ENCODE measurements at places on chromosomes 2 and 18.

GRCh38 chr2:86358957-86359356, 21.5 kb upstream of the REEP1 start:
- DNase-seq, result no peak

DNA sequence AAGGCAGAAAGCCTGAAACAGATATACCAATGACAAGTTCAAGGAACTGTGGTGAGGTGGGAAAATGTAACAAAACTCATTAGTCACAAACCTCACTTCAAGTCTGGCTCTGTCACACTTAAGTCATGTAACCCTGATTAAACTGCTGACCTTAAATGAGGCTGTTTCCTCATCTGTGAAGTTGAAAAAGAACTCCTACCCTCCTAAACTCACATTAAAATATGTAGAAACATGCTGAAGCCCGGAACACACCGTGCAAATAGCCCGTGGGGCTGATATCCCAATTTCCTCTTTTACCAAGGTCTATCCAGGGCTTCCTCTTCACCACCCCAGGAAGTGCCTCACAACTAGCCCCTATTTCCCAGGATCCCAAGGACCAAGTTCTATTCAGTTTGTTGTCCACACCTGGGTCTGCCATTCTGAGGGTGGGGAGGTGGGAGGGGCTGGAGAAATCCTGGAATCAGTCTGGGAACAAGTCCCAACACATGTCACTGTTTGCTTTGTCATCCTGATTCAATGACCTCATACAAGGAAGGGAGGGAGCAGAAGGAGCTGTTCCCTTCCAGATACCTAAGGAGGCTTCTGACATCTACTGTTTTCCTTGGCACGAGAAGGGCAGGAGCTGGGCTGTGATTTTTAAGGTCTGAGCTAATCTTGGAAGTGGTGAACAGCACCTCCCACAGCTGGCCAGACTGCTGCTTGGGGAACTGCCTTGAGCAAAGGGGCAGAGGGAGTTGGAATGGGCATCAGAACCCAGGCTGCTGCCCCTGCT, 42.3 kb downstream of the SLC4A1AP start:
- DNase-seq, result no peak

GRCh38 chr2:120014226-120014980, 1.5 kb downstream of the EPB41L5 start:
- DNase-seq, result no peak

- peak; percentile 61 for DNase-seq
Observed at GRCh38 chr18:77129150-77129551, 3.4 kb downstream of the MBP start.

GRCh38 chr18:46222710-46223360, 118.7 kb downstream of the HAUS1 start:
- no peak for DNase-seq

GRCh38 chr2:99607454-99607853, 117.6 kb upstream of the REV1 start:
- no peak for DNase-seq

DNA sequence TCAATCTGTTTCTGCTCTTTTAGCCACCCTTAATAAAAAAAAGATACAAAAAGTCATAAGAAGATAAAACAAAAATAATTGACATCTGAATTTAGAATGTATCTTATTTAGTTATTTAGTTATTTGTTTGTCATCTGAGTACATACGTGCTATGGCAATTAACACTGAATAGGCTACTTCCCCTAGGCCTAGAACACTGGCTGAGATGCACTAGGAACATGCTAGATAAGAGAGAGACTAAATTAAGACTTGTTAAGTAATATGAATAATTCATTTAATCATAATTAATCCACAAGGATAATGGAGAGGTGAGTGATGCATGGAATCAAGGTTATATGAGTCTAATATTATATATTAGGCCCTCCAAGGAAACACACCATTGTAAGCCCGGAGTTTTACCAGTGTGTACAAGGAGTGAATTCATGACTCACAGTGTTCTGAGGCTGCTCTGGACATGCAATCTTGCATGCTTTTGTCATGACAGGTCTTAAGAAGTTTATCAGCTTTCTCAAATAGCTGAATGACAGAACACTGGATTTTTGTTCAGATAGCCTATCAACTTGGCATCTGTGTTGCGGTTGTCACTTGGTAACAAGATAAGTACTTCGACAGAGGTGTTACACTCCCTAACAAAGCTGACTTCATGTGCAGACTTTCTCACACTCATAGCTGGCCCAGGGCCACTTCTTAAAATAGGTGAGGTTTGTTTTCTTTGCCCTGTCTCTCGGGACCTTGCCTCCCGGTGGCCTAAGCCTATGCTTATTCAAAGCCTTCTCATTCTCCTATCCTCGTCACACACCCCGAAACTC, 5.0 kb upstream of the SERPINB2 start:
- no peak for DNase-seq

DNA sequence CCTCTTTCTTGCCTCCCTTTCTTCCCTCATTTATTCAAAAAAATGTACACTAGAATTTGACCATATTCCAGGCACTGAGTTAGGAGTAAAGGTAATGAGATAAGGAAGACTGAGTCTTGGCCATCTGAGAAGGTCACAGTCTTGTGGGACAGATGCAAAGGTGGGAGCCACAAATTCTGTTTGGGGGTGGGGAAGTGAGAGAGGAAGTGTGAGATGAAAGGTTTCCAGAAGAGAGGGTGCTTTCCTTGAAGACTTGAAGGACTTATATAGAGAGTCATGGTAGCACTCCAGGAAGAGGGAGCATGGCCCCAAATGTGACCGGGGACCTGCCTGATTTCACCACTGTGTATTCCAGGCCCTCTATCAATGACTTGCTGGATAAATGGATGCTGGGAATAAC, 320.6 kb downstream of the LPIN1 start:
- no peak for DNase-seq

GRCh38 chr18:47168913-47169312, 7.3 kb downstream of the IER3IP1 start:
- DNase-seq, result no peak

DNA sequence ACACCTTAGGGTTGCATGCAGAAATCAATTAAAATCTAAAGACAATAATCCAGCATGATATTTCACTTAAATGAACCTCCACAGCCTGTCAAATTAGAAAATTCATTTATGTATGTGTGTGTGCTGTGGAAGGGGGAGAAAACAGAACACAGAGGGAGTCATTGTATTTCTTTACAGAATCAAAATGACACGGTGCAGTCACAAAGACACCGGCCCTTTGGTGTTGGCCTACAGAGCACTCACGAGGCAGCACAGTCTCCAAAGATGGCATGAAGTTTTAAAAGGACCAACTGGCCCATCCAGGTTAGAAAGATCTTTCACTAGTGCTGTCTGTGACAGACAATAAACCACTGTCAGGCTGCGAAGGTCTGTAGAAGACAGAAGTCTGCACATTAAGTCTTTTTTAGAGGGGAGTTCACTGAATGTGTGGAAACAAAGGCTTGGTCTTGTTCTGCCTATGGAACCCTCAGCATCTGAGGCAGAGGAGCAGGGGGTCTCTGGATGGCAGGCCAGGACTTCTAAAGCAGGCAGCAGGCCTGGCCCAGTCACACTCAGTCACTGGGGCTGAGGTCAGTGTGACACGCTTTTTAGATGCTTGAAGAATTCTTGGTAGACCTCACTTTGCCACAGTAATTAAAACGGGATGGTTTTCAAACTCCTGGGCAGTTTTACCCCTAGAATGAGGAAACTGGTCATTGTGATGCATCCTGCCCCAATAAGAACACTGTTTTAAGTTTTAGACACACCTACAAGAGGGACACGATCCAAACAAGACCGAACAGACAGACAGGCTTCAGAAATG, 184.9 kb downstream of the AFF3 start:
- no peak for DNase-seq

DNA sequence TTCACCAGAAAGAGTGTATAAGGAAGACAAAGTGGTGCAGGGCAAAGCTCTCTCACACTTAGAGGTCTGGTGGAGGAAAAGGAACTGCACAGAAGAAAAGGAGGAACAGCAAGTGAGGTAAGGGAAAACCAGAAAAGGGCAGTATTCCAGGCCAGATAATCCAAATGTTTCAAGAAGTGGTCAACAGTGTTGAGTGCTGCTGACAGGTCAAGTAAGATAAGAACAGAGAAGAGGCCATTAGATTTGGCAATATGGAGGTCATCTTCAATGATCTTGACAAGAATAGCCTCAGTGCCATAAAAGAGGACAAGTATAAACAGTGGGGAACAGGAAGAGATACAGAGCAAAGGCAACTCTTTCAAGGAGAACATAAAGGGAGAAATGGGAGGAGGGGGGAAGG, 15.0 kb downstream of the ADD2 start:
- no peak for DNase-seq

DNA sequence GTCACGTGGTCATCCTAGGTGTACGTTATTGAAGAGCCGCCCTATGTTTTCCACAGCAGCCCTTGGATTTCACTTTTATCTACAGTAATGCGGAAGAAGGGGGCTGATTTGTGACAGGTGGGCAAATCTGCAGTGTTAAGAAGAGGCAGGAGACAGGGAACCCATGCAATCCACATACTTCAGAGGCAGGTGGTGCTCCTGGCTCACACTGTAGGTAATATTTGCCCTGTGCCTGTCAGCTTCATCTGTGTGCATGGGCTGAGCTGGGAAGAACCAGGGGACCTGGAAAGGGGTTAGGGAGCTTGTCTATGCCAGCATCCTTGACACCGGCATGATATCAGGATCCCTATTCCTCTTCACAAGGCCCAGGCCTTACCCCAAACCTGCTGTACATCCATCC, 183.9 kb downstream of the SH3RF3 start:
- DNase-seq, result no peak

- no peak for DNase-seq
Observed at GRCh38 chr18:25180973-25181548, 170.9 kb downstream of the ZNF521 start.

GRCh38 chr2:33014268-33014667, 67.5 kb downstream of the LTBP1 start:
- DNase-seq, result no peak
